ENCODE measurements at places on chromosomes 12 and 14.

- no peak for DNase-seq
Measured at GRCh38 chr14:65193916-65194590, 91.7 kb upstream of the MAX start.

DNA sequence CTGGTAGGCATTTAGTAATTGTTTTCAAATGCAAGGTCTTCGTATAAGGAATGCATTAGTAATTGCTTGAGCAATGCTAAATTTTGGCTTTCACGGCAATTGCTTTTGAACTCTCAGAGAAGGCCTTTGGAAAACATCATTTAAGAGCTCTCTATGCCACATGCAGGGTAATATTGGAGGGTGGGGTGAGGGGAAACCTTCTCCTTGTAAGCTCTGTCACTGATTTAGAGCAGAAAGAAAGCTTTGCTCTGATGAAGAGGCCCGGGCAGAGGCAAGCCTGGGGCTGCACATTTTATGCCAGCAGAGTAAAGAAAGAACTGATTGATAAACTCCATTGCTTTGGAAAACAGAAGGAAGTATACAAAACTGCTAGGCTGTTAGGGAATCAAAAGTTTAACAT is 70.9 kb downstream of the TRIM9 start:
- no peak for DNase-seq

- DNase-seq = no peak
Measured at GRCh38 chr14:38592764-38593442, 337.0 kb upstream of the CLEC14A start.

DNA sequence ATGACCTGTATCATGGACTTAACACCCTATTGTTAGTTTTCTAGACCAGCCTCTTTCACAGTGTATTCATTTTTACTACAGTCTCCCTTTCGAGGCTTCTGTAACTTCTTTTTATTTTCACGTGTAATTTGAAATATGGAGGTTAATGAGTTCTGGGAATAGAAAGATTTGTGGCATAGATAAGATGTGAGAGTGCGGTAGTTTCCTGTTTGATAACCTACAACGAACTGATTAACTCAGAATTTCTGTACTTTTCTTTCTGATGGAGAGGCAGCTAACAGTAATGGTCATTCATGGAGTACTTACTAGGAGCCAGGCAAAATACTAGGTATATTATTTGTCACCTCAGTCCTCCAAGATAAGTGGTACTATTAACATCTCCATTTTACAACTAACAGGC is 21.2 kb downstream of the POLR3B start:
- no peak for DNase-seq

DNA sequence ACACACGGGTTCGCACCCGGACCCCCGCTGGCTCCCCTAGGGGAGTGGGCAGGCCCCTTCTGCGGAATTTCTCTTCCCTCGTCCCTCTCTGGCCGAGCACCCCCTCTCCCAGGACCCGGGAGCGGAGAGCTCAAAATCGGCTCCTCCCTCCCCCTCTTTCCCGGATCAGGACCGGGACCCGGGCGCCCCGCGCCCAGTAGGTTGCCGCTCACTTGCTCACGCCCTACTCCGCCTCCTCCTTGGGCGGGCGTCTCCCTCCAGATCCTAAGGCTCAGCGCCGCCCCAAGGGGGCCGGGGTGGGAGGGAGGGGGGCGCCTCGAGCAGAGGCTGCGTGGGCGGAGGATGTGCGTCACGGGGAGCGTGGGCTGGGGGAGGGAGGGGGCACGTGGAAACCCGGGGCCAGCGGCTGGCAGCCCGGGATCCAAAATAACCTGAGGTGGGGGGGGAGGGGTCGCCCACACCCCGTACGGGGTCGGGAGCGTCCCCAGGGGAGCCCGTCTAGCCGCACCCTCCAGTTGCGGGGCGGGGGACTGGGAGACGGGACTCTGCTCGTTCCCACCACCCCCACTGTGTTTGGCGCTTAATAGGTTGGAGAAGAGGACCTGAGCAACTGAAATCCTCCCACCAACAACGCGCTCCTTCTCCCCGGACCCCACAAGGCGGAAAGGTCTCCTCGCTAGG is 1.8 kb upstream of the NAB2 start:
- peak; percentile 83 for DNase-seq

- peak; percentile 80 for DNase-seq
Measured at GRCh38 chr14:105281371-105282097, 19.3 kb downstream of the BRF1 start.

DNA sequence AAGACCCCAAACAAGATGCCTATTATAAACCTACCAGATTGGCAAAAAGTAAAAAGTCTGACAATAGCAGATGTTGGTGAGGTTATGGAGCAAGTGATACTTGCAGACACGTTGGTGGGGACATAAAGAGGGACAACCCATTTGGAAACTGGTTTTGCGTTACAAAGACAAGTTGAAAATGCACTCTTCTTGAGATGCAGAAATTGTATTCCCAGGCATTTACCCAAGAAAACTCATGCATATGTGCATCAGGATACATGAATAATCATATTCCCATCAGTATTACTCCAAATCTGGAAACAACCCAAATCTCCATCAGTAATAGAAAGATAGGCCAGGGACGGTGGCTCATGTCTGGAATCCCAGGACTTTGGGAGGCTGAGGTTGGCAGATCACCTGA is 12.8 kb upstream of the GOLGA5 start:
- no peak for DNase-seq

GRCh38 chr12:92002195-92002649 is 143.4 kb downstream of the BTG1 start:
- DNase-seq = no peak

GRCh38 chr12:15698377-15698871 is 90.8 kb downstream of the EPS8 start:
- DNase-seq = peak; percentile 47

GRCh38 chr12:6420364-6420763 is 24.4 kb upstream of the CD27 start:
- DNase-seq = no peak

DNA sequence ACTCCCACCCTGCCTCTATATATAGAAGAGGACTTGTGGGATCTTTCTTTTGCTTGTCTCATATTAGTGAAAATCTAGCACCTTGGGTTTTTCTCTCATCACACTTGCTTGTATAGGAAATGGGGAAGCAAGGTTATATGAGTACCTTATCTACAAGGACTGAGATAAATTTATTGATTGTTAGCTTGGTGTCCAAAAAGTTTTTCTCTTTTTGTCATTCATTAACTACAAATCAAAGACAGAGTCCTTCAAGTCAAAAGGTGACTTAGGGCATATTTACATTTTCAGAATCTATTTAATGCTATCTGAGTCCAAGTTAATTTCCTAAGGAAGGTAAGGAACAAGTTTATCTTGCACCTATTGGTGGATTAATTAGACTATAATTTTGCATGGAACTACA is 92.7 kb downstream of the SNAPC1 start:
- DNase-seq = no peak

- DNase-seq = no peak
Measured at GRCh38 chr14:29576927-29577326, 350.7 kb downstream of the PRKD1 start.

DNA sequence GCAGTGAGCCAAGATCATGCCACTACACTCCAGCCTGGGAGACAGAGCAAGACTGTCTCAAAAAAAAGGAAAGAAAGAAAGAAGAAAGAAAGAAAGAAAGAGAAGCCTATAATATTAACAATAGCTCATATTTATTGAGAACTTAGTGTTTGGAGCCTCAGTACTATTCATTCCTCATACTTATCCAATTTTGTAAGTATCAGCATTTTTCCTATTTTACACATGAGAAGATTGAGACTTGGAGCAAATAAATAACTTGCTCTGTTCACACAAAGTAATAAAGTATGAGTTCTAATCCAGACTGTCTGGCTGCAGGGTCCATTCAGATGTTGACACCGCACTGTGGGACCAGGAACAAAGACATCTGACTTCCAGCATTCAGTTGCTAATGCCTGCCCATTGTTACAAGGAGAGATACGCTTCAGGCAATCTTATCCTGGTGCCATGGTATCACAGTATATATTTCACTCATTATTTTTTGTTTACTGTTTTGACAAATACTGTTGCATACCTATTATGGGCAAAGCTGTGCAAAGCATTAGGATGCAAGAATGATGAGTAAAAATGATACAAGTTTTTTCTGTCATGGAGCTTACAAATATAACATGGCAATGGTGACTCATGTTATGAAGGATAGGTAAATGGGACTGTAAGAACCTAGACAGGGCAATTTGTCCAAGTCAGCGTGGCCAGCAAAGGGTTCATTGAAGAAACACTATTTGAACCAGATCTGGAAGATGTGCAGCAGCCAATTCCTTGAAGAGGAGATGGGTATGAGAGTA is 21.4 kb upstream of the TMTC2 start:
- DNase-seq = no peak

- no peak for DNase-seq
Measured at GRCh38 chr14:92563359-92563758, 49.8 kb downstream of the RIN3 start.

DNA sequence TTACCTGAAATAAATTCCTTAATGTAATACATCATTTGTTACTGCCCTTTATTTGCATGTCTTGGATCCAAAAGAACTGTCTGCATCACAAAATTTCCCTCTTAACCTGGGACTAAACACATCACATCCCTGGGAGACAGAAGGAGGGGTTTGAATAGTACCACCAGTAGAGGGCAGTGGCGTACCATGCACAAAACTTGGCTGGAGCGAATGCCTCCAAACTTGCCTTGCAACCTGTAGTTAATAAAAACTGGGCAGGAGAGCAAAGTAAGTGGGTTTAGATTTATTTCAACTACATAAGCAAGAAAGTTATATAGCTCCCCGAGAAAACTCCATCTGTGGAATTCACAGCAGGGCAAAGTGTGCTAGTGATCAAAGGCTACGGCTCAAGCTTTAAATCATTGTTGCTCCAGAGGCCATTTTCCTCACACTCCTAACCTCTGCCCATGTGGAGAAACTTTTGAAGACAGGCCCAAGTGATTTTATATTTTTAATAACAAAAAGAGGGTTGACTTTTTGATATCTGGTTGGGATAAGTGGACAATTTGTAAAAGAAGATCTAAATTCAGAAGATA is 1176.7 kb upstream of the SEL1L start:
- DNase-seq = peak; percentile 72
